ENCODE measurements at places on chromosomes 2 and 18.

DNA sequence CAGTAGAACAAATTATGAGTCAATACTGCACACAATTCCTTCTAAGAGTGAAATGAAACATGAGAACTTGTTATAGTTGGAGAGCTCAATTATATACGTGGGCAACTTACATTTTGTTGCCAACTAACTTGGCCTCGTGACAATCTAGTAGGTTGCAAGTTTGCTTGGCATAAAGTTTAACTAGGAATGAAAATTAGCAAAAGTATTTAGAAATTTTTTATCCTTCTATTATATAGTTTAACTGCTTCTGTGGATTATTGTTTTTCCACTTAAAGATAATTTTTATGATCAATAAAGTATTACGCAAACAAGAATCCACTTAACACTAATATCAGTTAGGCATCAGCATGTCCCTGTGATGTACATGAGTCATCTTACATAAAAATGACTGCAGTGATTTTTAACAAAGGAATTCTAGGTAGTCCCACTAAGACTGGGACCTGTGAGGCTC is 41.1 kb downstream of the FAM124B start:
- DNase-seq = no peak

GRCh38 chr2:45494275-45494977 is 116.6 kb downstream of the SRBD1 start:
- no peak for DNase-seq

DNA sequence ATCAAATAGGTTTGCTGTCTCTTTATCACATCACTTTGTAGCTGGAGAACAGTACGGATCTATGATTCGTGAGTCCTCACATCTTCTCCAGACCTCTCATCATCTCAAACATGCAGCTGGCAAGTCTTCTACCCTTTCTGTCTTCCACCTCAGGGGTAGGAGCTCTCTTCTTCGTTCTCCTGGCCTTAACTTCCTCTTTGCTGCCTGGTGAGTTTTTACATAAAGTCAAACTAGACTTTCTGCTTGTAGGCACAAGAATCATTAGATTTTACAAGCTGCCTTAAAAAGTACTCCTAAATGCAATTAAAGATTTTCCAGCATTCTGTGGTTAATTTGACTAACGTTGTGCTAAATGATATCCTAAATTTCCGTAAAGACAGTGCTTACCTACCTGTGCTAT is 43.7 kb upstream of the TANK start:
- DNase-seq = no peak

GRCh38 chr18:50727721-50728471 is 91.9 kb downstream of the MRO start:
- DNase-seq = no peak

GRCh38 chr18:54389143-54389505 is 31.4 kb downstream of the C18orf54 start:
- DNase-seq = no peak

GRCh38 chr2:37892436-37893114 is 32.5 kb upstream of the RMDN2 start:
- DNase-seq = no peak

DNA sequence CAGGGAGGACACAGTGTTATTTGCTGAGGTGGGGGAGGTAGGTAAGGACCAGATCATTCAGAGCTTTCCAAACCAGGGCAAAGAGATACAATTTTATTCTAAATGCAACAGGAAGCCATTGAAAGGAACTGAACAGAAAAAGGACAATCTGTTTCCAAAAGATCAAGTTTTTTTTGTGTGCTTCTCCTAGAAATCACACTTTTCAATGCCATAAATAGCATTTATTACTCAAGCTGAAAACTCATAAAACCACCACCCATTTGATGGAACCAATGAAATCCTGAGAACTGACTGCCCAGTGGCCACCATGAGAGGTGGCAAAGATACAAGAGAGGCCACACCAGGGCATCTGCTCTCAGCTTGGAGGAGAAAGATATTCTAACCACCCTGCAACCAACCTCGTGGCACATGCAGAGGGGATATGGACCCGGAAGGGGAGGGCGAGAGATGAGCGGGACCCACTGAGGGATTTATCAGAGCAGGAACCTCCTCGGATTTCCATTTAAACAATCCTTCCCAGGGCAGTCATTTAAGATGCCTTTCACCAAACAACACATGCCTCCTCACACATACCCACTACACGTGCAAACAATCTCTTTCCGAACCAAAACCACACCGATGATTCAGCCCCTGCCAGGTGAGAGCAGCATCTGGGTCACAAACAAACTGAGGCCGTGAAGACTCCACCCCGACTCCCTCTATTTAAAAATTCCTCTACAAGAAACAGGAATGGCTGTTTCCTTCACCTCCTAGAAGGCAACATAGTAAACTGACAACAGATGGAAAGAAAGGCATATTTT is 8.8 kb downstream of the CYB5A start:
- DNase-seq = no peak

GRCh38 chr18:34122724-34123334 is 101.9 kb downstream of the NOL4 start:
- DNase-seq = no peak

DNA sequence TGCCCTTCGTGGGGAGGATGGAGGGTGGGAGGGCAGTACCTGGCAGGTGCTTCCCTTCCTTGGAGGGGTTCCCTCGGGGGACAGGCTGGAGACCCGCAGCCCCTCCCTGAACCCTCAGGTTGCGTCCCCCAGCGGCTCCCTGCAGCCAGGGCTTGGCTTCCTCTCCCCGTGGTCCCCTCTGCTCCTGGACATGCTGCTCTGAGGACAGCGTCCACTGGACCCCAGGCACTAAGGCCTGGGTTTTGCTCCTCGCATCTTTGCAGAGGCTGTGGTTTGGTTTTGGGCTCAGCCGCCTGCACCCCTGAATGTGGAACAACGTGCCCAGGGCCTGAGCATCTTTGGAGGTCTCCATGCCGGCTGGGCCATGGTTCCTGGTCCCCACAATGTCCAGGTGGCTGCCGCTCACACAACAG is 133.5 kb downstream of the PTGR3 start:
- DNase-seq = no peak

- DNase-seq = no peak
Measured at GRCh38 chr2:108630567-108631405, 88.5 kb upstream of the RANBP2 start.

DNA sequence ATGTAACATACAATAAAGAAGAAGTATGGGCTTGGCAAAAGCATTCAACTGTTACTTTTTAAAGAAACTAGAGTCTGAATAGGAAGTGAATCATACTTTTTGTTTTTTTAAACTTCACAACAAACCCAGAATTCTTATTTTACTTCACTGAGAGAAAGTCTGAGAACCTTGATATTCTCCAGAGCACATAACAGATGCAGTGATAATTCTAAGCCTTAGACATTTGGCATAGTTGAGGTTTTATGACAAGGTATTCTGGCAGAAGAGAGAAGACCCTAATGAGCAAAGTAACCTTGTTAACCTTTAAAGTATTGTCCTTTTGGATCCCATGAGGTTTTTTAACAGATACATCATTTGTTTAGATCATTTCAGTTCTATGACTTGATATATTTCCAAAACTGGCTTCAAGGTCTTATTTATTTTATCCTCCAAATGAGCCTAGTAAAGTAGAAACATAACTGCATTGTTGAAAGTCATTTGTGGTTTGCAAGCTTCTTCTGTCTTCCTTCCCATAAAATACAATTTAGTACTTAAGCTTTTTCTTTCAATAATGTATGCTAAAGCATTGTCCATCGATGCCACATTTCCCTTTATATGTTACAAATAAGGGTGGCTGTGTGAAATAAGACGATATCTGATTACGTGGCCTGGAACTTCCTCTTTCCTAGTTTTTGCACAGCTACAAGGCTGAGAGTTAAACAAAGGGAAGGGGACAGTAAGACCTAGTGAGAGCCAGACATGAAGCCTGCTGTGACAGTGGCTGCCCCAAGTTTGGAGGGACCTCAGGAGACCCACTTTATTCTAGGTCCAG is 86.1 kb upstream of the ITPRID2 start:
- no peak for DNase-seq

- no peak for DNase-seq
Measured at GRCh38 chr2:33134086-33134771, 187.5 kb downstream of the LTBP1 start.

Measured in activated effector memory CD4-positive, alpha-beta T cell treated with Interleukin-2 at 50 U/mL for 16 hours (primary cell).